ENCODE measurements at places on chromosomes 2 and 18. TPM values are rescaled to one million over a fixed set of nuclear protein-coding genes. Genes with fewer than 3 reads are reported as not detected.

DNA sequence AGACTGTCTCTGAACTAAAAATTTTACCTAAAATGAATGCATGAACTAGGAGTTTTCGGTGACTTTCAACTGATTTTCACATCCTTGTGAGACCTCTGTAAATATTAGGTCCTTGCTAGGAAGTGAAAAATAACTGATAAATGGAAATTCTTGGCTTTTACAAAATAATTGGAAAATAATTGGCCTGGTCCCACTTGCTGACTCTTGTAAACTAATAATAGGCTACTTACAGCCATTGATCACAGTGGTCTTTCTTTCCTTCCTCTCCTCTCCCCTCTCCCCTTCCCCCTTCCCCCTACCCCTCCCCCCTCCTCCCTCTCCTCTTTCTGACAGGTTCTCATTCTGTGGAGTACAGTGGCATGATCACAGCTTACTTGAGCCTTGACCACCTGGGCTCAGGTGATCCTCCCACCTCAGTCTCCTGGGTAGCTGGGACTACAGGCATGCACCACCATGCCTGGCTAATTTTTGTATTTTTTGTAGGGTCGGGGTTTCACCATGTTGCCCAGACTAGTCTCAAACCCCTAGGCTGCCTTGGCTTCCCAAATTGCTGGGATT, 38.3 kb downstream of the UGP2 start:
- DNase-seq = no peak

DNA sequence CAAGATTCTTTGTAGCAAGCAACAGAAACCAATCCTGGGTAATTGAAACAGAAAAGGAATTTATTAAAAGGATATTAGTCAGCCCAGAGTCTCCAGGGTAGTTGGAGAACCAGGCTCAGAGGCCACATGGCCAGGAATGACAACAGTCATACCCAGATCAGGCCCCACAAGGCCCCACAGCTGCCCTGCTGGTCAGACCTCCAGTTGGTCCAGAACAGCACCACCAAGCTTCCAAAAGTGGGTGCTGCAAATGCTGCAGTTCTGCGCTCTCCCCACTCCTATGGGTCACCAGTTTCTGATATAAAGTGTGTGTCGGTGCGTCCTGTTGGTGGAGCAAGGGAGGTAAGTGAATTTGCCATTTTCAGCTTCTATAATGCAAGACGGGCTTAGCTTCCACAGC, 29.9 kb downstream of the KLHL29 start:
- DNase-seq = peak; percentile 18

GRCh38 chr18:12777500-12777944, 74.7 kb downstream of the PSMG2 start:
- DNase-seq = no peak

- DNase-seq = peak; percentile 94
These were observed 11.4 kb downstream of the RAB31 start for GRCh38 chr18:9719421-9719981.

GRCh38 chr18:55818284-55818683, 230.3 kb upstream of the TCF4 start:
- DNase-seq = no peak

DNA sequence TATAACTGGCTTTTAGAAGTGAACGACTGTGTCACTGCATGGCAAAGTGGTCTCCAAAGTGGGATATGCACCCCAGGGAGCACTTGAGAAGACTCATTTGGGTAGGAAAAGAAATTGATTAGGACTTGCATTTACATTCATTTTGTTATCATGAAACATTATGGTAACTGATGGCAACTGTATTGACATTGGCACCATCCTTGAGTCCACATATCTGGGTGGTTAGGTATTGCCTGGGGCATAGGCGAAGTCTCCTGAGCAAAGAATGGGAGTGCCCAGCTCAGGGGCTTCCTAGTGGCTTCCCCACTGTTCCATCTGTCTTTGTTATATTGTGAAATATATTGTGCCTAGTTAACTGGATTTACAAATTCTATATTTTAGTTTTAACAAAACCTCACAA, 29.2 kb downstream of the SPATS2L start:
- no peak for DNase-seq

The ANKRD30B gene
- not detected for total RNA-seq

The VRK2 gene
- 33.6 TPM for total RNA-seq

GRCh38 chr2:237159006-237159911, 73.6 kb downstream of the COPS8 start:
- DNase-seq = no peak

DNA sequence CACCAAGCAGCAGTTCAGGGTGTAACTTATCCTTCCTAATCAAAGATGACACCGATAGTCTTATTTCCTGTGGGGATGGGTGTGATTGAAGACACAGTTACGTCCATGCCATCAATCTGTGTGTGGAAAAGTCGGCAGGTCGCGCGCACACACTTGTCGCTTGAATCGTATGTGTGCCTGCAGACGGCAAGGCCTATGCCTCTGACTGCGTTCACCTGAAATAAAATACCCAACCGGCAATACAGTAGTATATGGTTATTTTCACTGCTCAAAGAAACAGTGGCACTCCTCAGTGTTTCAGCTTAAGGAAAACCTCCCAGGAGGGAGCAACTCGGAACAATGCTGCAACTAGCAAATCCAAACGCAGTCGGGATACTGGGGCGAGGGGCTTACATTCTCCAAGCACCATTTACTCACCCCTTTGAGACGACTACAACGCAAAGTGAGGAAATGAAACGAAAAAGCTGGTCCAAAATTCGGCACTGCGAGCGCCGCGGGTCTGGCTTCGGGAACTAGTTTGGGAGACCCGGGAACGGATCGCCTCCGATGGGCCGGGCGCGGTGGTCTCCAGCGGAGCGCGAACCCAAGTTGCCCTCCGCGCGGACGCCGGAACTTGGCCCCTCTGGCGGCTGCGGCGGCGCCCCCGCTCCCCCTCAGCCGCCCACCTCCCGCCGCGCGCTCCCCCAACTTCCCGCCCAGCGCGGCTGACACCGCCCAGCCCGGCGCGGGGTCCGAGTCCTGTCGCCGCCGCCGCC, 675 bp downstream of the PRKD3 start:
- DNase-seq = peak; percentile 34

DNA sequence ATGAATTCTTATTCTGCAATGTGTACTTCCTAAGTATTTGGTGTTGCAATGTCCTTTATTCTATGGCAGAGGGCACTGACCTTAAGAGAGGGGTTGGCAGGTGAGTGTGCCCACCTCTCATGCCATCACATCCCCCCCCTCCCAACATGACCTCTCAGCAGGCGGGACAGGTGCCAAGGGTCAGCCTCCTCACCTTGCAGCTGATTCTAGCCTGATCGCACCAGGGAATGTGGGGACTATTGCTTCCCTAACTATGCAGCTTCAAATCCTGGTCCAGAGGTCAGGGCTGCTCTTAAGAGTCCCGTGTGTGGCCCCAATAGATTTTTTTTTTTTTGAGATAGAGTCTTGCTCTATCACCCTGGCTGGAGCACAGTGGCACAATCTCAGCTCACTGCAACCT, 9.5 kb downstream of the HJURP start:
- no peak for DNase-seq

GRCh38 chr18:30828700-30829099, 213.8 kb downstream of the DSC3 start:
- peak; percentile 2 for DNase-seq

DNA sequence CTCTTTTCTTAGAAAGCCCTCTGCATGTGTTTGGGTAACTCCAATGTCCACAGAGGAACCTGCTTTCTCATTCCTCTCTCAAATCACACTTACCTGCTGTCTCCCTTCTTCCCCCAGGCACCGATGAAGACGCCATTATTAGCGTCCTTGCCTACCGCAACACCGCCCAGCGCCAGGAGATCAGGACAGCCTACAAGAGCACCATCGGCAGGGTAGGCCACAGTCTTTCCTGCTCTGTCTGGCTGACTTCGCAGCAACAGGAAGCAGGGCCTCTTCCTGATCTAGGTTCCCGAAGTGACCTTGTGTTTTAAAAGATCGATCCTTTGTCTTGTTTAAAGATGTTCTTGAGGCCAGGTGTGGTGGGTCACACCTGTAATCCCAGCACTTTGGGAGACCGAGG, 25.0 kb upstream of the GMCL1 start:
- DNase-seq = no peak

GRCh38 chr2:236113948-236114347, 54.2 kb downstream of the GBX2 start:
- no peak for DNase-seq

GRCh38 chr2:199975273-199975895, 20.0 kb downstream of the MAIP1 start:
- DNase-seq = peak; percentile 59

The PUS10 gene
- total RNA-seq = 10.9 TPM

DNA sequence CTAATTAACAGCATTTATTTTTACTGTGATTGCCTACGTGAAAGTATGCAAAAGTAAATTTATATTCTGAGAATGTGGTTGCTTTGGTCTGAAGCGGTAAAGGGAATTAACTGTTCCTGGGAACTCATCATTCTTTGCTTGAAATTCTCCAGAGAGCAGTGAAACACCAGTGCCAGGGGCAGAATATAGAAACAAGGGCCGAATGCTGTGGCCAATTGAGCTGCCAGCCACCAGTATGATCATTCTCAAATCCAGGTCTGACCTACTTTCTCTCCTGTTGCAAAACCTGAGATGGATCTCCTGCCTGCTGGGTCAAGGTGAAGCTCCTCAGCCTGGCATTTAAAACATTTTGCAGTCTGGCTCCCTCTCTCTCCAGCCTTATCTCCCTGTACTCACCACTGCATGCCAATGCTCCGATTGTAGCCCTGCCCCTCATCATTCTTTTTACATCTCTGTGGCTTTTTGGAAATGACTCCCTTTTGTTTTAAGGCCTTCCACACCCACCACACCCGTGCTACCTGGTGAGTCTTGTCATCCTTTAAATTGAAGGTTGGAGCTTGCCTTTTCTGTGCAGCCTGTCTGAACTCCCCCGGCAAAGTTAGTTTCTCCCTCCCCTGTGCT, 94.5 kb upstream of the TMEM178A start:
- peak; percentile 40 for DNase-seq

DNA sequence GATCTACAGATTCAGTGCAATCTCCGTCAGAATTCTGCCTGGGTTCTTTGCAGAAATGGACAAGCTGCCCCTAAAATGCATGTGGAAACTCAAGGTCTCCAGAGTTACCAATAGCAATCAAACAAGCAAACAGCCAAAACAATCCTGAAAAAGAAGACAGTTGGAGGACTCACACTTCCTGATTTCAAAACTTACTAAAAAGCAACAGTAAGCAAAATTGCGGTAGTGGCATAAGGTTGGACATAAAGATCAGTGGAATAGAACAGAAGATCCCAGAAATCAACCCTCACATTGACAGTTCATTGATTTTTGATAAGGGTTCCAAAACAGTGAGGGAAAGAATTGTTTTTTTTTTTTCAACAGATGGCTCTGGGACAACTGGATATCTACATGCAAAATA, 59.7 kb downstream of the NPPC start:
- no peak for DNase-seq

GRCh38 chr2:136239079-136239685, 121.2 kb upstream of the CXCR4 start:
- no peak for DNase-seq

The FAM124B gene
- 0.35 TPM for total RNA-seq

- no peak for DNase-seq
These were observed 112.0 kb downstream of the ZBTB7C start for GRCh38 chr18:48297139-48297538.

The CIB4 gene
- total RNA-seq = not detected

DNA sequence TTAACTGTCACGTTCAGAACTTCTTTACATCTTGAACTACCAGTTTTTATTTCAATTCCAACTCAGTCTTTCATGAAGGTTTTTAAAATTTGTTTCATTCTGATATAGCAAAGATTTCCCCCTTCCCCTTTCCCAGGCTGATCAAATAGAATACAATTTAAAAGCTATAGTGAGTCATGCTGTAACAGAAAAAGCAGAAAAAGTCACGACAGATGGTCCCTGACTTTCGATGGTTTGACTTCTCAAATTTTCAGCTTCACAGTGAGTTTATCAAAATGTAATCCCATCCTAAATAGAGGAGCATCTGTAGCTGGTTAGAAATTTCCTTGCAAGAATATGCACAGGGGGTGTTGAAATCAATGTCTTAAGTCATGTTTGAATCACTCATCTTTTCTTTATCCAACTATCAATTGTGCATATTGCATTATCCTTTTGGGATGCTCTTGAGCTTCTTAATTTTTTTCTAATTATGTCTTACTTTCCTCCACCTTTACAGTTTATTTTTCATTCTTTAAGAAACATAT, 500.3 kb downstream of the LRP1B start:
- no peak for DNase-seq

DNA sequence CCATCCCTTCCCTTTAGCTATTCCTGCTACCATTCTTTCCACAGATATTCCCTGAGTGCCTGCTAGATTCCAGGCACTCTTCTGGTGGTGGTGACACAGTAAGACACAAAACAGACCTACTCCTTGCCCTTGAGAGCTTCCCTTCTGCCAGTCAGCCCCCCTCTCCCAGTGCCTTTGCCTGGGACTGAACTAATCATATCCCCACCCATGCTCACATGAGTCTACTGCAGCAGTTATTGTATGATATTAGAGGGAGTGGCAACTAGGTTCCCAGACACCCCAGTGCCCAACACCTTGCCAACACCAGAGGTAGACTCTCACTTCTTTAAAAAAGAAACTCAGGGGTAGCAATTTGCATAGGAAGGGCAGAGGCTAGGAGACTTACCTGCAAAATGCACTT, 7.2 kb upstream of the LBH start:
- no peak for DNase-seq

DNA sequence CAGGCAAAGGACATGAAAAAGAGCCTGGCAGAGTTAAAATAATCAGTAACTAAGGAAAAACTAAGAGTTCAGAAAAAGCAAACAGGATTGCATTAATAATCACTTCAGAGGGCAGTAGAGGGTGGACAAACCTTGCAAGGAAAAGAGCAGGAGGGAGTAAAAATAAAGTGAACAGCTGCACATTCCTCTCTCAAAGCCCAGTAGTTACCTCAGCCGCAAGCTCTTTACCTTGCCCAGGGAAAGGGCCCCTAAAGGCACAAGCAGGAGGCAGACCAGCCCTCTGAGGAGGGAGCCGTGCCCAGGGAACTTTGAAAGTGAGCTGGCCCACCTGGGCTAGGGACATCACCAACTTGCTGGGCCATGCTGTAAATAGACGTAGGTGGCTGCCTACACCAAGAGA, 196.9 kb downstream of the C1D start:
- DNase-seq = peak; percentile 84

- DNase-seq = peak; percentile 45
These were observed 50.3 kb upstream of the GREB1L start for GRCh38 chr18:21191596-21192307.

DNA sequence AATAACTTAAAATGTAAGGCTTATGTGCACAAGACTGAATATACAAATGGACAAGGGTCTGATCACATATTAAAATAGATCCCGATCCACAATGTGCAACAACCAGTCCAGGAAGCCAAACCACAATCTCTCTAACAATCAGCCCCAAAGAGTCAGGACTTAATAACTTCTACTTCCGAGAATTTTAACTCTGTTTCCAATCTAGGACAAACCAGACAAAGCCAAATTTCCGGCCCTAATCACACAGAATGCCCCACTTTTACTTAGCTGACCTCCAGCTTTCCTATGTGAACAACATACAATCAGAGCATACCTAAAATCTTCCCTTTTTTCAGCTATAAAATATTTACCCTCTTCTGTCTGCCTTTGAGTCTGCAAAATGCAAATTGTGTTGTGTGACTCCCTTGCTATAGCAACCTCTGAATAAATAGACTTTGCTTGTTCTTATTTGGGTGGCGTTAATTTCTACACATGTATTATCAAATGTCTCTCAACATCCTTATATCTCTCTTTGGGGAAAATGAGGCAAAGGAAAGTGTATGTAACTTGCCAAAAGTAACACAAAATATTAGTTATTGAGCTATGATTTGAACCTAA, 381.9 kb upstream of the MC4R start:
- DNase-seq = no peak

The FBXO48 gene
- 0.17 TPM for total RNA-seq

Measured in renal cortical epithelial cell (primary cell).